ENCODE measurements at places on chromosomes 4 and X.

- no peak for DNase-seq
These were observed 61.0 kb downstream of the HPRT1 start for GRCh38 chrX:134520860-134521390.

GRCh38 chrX:42544883-42545282, 233.1 kb downstream of the PPP1R2C start:
- no peak for DNase-seq

GRCh38 chr4:1683261-1683735, 815 bp downstream of the FAM53A start:
- no peak for DNase-seq

- no peak for DNase-seq
These were observed 62.9 kb downstream of the LRP2BP start for GRCh38 chr4:185332575-185333464.

DNA sequence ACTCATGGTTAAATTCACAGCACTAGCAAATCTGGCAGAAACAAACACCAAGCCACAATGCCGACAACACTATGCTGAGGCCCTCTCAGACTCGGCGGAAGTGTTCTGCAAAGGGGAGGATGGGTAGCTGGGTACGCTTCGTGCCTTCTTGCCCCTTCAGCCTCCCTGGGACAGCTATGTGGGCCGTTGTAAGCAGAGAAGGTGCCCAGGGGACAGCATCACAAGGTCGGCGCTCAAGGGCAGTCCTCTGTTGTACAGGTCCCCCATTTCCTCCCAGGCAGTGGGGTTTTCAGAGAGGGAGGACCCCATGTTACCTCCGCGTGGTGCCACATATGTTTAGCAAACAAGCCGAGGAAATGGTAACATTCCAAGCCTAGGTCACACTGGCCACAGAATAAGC, 173.6 kb downstream of the AFAP1 start:
- no peak for DNase-seq

DNA sequence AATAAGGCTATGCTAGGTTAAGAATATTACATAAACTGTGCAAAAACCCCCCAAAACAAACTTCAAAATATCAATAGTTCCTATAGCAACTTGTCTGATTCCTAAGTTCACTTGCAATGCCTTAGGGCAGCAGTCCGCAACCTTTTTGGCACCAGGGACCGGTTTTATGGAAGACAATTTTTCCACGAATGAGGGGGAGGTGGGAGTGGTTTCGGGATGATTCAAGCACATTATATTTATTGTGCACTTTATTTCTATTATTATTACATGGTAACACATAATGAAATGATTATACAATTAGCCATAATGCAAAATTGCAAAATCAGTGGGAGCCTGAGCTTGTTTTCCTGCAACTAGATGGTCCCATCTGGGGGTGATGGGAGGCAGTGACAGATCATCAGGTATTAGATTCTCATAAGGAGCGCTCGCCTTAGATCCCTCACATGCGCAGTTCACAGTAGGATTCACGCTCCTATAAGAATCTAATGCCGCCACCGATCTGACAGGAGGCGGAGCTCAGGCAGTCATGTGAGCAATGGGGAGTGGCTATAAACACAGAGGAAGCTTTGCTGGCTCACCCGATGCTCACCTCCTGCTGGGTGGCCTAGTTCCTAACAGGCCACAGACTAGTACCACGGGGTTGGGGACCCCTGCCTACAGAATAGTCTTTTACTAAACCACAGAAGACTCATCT, 39.7 kb downstream of the ACOX3 start:
- no peak for DNase-seq

DNA sequence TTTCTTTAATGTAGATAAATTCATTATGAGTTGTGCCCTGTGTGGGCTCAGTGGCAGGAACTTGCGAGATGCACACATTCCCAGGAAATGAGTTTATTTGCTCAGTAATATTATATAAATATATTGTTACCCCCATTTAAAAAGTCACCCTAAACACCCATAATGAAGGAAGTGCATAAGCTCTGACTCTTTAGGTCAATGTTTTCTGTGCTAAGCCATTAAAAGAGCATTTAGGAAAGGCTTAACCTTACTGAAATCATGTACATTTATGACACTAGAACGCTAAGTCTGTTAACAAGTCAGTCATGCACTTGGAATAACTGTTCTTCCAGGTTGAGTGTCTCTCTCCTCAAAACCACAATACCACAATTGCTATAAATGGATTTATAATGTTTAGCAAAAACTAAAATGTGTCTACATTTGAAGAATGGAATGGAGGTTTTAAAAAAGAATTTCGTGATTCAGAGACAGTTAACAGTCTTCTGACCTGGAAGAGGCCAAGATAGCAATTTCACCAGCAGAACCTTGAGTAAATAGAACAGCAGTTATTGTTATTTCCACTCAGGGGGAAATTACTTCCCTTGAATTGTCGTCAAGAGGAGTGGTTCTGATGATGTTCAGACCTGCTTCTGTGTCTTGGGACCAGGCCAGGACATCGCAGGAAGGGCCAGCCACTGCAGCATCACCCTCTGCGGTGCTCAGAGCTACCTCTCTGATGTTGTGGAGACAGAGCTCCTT, 91.1 kb upstream of the VEGFC start:
- DNase-seq = no peak

DNA sequence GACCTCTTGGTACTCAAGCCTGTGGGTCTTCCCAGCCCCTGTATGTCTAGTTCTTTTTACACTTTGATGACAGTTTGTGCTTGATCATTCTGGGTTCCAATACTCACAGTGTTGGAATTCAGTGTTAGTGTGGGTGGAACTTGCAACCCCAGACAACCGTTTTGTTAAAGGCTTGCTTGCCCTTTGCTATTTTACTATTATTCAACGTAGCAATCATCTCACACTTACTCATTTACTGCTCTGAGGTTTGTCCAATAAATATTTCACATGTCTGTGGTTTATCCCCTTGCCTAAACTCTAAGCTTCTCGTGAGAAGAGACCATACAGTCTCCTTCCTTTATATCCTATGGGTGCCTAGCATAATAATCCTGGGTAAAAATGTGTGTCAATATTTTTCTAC, 15.3 kb downstream of the CCNG2 start:
- DNase-seq = no peak

GRCh38 chr4:57190601-57191481, 80.7 kb upstream of the IGFBP7 start:
- peak; percentile 7 for DNase-seq

GRCh38 chr4:54082168-54082567, 17.8 kb upstream of the CHIC2 start:
- no peak for DNase-seq

DNA sequence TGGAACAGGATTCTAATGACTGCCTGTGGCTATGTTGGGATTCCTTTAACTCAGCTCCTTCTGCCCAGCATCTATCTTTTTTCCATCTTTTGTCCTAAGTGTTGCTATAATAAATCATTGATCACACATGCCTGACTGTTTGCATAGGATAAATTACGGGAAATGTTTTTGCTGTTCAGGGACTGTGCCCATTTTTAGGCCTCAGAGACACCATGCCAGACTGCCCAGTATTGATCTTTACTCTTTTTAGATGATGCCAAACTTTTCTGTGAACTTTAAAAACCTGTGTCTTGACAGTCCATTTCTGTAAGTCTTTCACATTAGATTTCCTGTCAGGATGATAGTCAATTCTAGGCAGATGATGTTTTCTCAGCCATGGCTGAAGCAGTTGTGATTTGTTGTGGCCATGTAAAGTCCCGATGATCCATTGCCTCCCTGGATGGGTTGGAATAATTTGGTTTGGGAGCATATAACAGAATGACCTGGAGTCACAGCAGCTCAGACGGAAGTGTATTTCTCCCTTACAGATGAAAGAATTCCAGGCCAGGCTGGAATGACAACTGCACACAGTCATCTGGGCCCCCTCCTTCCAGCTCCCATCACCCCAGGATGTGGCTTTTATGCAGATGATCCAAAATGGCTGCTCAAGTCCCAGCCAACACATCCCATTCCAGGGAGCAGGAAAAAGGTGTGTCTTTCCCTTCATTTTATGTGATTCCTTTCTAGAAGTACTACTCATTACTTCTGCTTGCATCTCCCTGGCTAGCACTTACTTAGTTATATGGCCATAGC, 3.4 kb downstream of the HTT-AS start:
- DNase-seq = no peak

DNA sequence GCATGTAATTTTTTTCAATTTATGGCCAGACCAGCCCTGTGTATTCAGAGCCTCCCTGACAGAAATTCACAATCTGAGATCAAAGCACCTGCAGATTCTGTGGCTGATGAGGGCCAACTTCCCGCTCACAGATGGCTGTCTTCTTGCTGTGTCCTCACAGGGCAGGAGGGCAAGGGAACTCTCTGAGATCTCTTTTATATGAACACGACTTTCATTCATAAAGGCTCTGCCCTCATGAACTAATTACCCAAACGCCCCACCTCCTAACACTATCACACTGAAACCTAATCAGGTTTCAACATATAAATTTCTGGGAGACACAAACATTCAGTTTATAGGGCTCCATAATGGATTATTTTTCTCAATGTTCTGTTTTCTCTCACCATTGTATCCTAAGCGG, 192.6 kb downstream of the NWD2 start:
- no peak for DNase-seq

GRCh38 chr4:143403553-143403820, 66.8 kb downstream of the GAB1 start:
- no peak for DNase-seq

- DNase-seq = no peak
These were observed 207.5 kb downstream of the PAPSS1 start for GRCh38 chr4:107512549-107512948.

- DNase-seq = no peak
These were observed 38.4 kb upstream of the CLNK start for GRCh38 chr4:10722957-10723356.
